ENCODE measurements at places on chromosomes 7 and 10. TPM values are rescaled to one million over a fixed set of nuclear protein-coding genes. Genes with fewer than 3 reads are reported as not detected.

DNA sequence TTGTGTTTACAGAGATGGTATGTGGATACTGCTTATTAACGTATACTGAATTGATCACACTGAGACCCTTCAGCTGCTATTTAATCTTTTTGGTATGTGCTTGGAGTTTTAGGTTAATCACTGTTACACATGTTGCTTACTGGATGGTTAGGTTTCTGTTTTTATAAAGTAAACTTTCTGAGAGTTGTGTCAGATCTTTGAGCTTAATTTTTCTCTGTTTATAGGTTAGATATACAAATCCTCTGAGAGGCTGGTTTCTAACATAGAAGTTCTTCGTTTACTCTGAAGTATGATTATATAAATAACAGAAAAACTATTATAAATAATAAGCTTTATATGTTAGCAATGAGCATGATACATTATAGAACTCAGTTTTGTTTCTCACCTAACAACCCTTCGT is 123.1 kb downstream of the NSUN6 start:
- no peak for DNase-seq
- H3K27ac ChIP-seq, result no peak overlapping the region
- no peaks in the 10 kb centered on the region for H3K27me3 ChIP-seq
- H3K4me1 ChIP-seq, result no peaks in the 10 kb centered on the region

GRCh38 chr10:128029731-128030369 is 96.4 kb downstream of the MKI67 start:
- H3K27me3 ChIP-seq, result no peaks in the 10 kb centered on the region
- no peak for DNase-seq
- H3K27ac ChIP-seq, result no peak overlapping the region
- no peaks in the 10 kb centered on the region for H3K36me3 ChIP-seq
- H3K4me3 ChIP-seq, result no peak overlapping the region

GRCh38 chr10:120770496-120770895 is 80.7 kb upstream of the WDR11 start:
- H3K27me3 ChIP-seq, result no peaks in the 10 kb centered on the region
- DNase-seq, result no peak
- H3K36me3 ChIP-seq, result no peaks in the 10 kb centered on the region
- no peak overlapping the region for H3K27ac ChIP-seq
- H3K4me3 ChIP-seq, result no peak overlapping the region
- H3K4me1 ChIP-seq, result no peaks in the 10 kb centered on the region

- H3K27me3 ChIP-seq, result no peaks in the 10 kb centered on the region
- DNase-seq, result no peak
- H3K27ac ChIP-seq, result no peak overlapping the region
- no peaks in the 10 kb centered on the region for H3K36me3 ChIP-seq
- peaks cover 12% of the 10 kb centered on the region for H3K4me1 ChIP-seq
- H3K4me3 ChIP-seq, result no peak overlapping the region
Measured at GRCh38 chr10:66637273-66638036, 288.4 kb upstream of the LRRTM3 start.

GRCh38 chr7:155851892-155852291 is 39.6 kb upstream of the SHH start:
- no peak overlapping the region for H3K4me3 ChIP-seq
- no peaks in the 10 kb centered on the region for H3K36me3 ChIP-seq
- no peaks in the 10 kb centered on the region for H3K4me1 ChIP-seq
- DNase-seq, result no peak

DNA sequence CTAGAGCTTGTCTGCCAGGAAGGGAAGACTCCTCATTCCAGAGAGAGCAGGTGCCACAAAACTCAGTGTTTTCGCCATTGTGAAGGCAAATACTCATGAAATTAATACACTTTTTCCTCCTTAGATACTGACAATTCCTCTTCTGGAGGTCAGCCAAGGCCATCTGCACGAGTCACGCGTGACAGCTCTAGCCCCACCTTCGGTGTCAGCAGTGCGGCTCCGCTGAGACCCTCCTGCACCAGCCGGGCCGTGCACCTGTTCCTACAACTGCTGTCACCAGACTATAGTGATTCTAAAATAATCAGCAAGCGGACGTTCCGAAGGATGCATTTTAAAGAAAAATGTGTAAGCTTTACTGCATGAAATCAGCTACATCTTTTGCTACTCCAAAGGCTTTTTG is 127.7 kb downstream of the DIP2C start:
- no peak overlapping the region for H3K4me3 ChIP-seq
- H3K27me3 ChIP-seq, result no peaks in the 10 kb centered on the region
- DNase-seq, result no peak
- no peak overlapping the region for H3K27ac ChIP-seq
- no peaks in the 10 kb centered on the region for H3K36me3 ChIP-seq

- peaks cover 12% of the 10 kb centered on the region for H3K4me1 ChIP-seq
- H3K4me3 ChIP-seq, result no peak overlapping the region
- DNase-seq, result no peak
- no peaks in the 10 kb centered on the region for H3K27me3 ChIP-seq
- no peaks in the 10 kb centered on the region for H3K36me3 ChIP-seq
Measured at GRCh38 chr10:89342206-89342958, 14.6 kb downstream of the IFIT3 start.

GRCh38 chr7:31105256-31105950 is 53.3 kb downstream of the ADCYAP1R1 start:
- no peak for DNase-seq
- H3K27ac ChIP-seq, result no peak overlapping the region
- H3K4me1 ChIP-seq, result no peaks in the 10 kb centered on the region
- H3K27me3 ChIP-seq, result no peaks in the 10 kb centered on the region
- no peaks in the 10 kb centered on the region for H3K36me3 ChIP-seq

- no peaks in the 10 kb centered on the region for H3K36me3 ChIP-seq
- H3K27ac ChIP-seq, result no peak overlapping the region
- H3K27me3 ChIP-seq, result no peaks in the 10 kb centered on the region
- H3K4me3 ChIP-seq, result no peak overlapping the region
- DNase-seq, result no peak
- peaks cover 12% of the 10 kb centered on the region for H3K4me1 ChIP-seq
Measured at GRCh38 chr10:31590023-31590800, 271.2 kb downstream of the ZEB1 start.

GRCh38 chr7:158164101-158165095 is 423.2 kb downstream of the PTPRN2 start:
- no peak overlapping the region for H3K27ac ChIP-seq
- H3K36me3 ChIP-seq, result no peaks in the 10 kb centered on the region
- H3K27me3 ChIP-seq, result no peaks in the 10 kb centered on the region
- no peak for DNase-seq

- H3K27me3 ChIP-seq, result no peaks in the 10 kb centered on the region
- no peak for DNase-seq
- no peak overlapping the region for H3K4me3 ChIP-seq
Measured at GRCh38 chr10:129390147-129390546, 76.9 kb upstream of the MGMT start.

DNA sequence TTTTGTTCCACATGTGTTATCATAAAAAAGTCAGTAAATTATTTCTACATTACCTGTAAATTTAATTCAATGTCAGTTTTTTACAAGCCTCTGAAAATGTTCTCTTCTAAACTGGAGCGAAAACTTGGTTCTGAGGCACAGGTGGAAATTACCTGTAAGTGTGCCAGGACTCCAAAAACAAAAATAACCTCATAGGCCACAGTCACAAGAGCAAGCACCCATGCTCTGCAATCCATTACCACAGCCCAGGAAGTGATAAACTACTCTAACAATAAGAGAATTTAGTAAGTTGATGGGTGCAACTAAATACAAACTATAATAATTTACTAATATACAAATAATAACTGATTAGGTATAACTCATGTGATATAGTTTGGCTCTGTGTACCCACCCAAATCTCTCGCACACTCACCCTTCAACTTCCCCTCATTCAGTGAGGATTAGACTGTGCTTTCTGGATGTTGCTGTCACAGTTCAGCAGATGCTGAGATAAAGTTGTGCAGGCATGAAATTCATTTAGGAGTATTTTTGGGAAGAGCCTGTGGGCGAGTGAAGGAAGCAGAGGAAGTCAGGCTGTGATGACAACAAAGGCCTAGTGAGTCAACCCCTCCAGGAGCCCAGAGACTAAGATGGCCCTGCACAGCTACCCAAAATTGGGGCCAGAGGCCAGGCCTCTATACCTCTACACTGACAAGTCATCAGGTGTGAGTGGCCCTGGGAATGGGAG is 16.3 kb upstream of the GIMAP6 start:
- no peaks in the 10 kb centered on the region for H3K27me3 ChIP-seq
- H3K36me3 ChIP-seq, result no peaks in the 10 kb centered on the region
- no peak overlapping the region for H3K4me3 ChIP-seq
- DNase-seq, result no peak
- H3K27ac ChIP-seq, result no peak overlapping the region

DNA sequence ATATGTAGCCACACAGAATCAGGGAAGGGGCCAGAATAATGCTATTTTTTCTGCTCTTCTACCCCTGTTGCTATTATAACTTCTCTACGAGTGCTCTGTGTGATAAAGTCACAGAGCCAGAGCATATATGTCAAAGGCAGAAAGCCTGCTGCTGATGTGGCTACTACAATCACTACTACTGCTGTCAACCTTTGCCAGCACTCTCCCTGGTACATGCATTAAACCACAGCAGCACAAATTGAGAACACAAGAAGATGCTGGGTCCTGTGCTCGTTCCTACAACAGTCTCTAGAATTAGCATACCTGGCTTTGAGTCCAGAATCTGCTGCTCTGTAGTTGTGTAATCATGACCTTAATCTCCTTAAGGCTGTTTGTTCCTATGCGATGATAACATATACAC is 108.6 kb downstream of the SEMA3A start:
- no peaks in the 10 kb centered on the region for H3K27me3 ChIP-seq
- no peaks in the 10 kb centered on the region for H3K36me3 ChIP-seq
- no peak for DNase-seq

- no peak for DNase-seq
- H3K36me3 ChIP-seq, result no peaks in the 10 kb centered on the region
- H3K4me1 ChIP-seq, result no peaks in the 10 kb centered on the region
- no peaks in the 10 kb centered on the region for H3K27me3 ChIP-seq
Measured at GRCh38 chr10:124177180-124177518, 83.8 kb upstream of the CHST15 start.

- no peaks in the 10 kb centered on the region for H3K4me1 ChIP-seq
- H3K27me3 ChIP-seq, result no peaks in the 10 kb centered on the region
- H3K36me3 ChIP-seq, result peaks cover 3% of the 10 kb centered on the region
- H3K4me3 ChIP-seq, result no peak overlapping the region
- no peak for DNase-seq
- no peak overlapping the region for H3K27ac ChIP-seq
Measured at GRCh38 chr10:1128115-1128514, 71.9 kb downstream of the WDR37 start.

DNA sequence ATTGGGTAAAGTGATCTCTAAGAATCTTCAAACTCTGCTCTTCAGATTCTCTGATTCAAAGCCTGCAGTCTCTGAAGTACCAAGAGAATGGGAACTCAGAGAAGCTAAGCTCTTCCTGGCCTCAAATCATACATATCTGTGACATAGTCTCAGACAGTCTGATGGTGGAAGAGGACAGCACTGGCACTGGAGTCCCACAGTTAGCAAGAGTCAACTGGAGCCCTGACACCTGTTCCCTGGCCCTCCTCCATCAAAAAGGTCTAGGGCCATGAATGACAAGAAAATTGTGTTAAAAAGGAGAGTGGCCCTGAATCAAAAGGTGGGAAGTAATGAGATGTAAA is 37.7 kb downstream of the PRSS2 start:
- no peaks in the 10 kb centered on the region for H3K4me1 ChIP-seq
- H3K36me3 ChIP-seq, result no peaks in the 10 kb centered on the region
- no peak overlapping the region for H3K27ac ChIP-seq
- no peak for DNase-seq
- H3K4me3 ChIP-seq, result no peak overlapping the region

GRCh38 chr10:96714031-96714590 is 6.2 kb downstream of the PIK3AP1 start:
- no peaks in the 10 kb centered on the region for H3K4me1 ChIP-seq
- no peak overlapping the region for H3K27ac ChIP-seq
- no peak for DNase-seq
- no peaks in the 10 kb centered on the region for H3K36me3 ChIP-seq
- no peak overlapping the region for H3K4me3 ChIP-seq

- H3K4me3 ChIP-seq, result no peak overlapping the region
- no peak for DNase-seq
- H3K4me1 ChIP-seq, result peaks cover 13% of the 10 kb centered on the region
- no peaks in the 10 kb centered on the region for H3K27me3 ChIP-seq
- no peak overlapping the region for H3K27ac ChIP-seq
- H3K36me3 ChIP-seq, result no peaks in the 10 kb centered on the region
Measured at GRCh38 chr7:33753881-33754525, 151.3 kb upstream of the BMPER start.

DNA sequence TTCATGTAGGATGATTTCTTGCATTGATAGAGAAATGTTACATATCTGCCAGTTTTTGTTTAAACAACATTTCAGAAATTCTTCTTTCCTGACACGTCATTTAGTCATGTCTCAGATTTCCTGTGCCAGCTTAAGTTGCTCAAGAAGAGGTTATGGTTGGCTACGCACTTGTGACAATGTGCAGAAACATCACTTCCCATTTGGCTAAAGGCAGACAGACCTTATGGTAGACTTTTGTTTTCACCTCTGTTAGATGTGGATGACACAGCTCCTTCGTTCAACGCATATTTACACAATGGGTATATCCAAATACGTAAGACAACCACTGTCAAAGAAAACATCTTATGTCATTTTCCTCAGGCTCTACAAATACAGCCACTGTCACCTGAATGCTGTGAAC is 125.8 kb downstream of the DOCK4 start:
- H3K27me3 ChIP-seq, result no peaks in the 10 kb centered on the region
- H3K27ac ChIP-seq, result no peak overlapping the region
- H3K4me1 ChIP-seq, result peaks cover 30% of the 10 kb centered on the region
- peak; percentile 23 for DNase-seq
- H3K36me3 ChIP-seq, result no peaks in the 10 kb centered on the region
- H3K4me3 ChIP-seq, result no peak overlapping the region

GRCh38 chr10:63094405-63094804 is 38.7 kb upstream of the NRBF2 start:
- no peaks in the 10 kb centered on the region for H3K27me3 ChIP-seq
- DNase-seq, result no peak
- no peak overlapping the region for H3K4me3 ChIP-seq
- H3K4me1 ChIP-seq, result no peaks in the 10 kb centered on the region
- H3K27ac ChIP-seq, result no peak overlapping the region

The HECW1 gene
- 2.2 TPM for total RNA-seq

The MSS51 gene
- 35.1 TPM for total RNA-seq

The CYP26C1 gene
- total RNA-seq, result not detected

The GPR37 gene
- total RNA-seq, result 0.31 TPM

The STEAP1 gene
- 1.1 TPM for total RNA-seq

Data from gastrocnemius medialis (tissue), 4 donors.